NCI-H2227 treated with DMSO at 0.1 percent for 48 hours (cell line): ENCODE measurements at places on chromosomes 12 and 14.
A peak's percentile ranks its signal among the peaks of the same experiment; 100 is the strongest.

- no peak for DNase-seq
Measured at GRCh38 chr14:92538412-92538985, 24.9 kb downstream of the RIN3 start.

DNA sequence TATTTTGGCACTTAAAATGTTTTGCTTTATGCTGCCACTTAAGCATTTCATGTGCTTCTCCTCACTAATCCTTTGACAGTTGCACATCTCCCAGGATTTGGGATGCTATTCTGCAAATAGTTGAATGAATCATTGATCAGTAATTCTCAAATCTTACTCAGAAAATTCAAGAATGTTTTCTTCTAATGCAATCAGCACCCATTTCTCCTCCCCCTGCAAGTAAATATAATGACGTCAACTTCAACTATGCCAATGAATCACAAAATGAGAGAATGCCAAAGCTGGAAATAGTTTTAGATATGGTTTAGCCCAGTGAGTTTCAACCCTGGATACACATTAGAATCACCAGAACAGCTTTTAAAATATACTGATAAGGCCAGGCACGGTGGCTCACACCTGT, 2.1 kb upstream of the BLOC1S1 start:
- no peak for DNase-seq

DNA sequence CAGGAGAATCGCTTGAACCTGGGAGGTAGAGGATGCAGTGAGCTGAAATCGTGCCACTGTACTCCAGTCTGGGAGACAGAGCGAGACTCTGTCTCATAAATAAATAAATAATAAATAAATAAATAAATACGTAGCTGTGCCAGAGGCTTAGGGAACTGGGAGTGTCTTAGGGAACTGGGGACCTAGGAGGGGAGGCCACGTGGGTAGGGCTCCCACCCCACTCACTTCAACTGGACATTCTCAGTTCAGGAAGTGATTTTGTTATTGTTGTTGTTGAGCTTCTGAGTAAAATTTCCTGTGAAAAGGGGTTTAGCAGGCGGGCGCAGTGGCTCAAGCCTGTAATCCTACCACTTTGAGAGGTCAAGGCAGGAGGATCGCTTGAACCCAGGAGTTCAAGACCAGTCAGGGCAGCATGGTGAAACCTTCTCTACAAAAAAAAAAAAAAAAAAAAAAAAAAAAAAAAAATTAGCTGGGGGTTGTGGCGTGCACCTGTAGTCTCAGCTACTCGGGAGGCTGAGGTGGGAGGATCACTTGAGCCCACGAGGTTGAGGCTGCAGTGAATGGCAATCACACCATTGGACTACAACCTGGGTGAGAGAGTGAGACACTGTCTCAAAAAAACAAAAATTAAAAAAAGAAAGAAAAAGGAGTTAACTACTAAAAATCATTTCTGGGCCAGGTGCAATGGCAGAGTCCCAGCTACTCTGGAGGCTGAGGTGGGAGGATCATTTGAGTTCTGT, 19.0 kb upstream of the ANKRD9 start:
- no peak for DNase-seq

DNA sequence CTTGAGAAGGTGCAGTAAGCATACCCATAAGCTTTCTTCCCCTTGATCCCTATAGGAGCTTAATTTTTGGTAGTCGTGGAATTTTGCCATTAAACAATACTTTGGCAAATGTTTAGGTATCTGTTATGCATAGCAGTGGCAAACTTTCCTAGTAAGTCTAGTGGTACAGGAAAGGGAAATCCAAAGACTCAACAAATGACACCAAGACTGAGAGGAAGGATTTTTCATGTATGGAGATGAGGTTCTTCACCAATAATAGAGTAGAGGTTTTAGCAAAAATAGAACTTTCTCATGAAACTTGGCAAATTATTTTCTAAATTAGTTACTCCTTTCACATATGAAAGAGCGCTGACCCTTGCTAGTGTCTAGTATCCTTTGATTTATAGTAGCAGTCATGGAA, 2.8 kb downstream of the EID3 start:
- no peak for DNase-seq

DNA sequence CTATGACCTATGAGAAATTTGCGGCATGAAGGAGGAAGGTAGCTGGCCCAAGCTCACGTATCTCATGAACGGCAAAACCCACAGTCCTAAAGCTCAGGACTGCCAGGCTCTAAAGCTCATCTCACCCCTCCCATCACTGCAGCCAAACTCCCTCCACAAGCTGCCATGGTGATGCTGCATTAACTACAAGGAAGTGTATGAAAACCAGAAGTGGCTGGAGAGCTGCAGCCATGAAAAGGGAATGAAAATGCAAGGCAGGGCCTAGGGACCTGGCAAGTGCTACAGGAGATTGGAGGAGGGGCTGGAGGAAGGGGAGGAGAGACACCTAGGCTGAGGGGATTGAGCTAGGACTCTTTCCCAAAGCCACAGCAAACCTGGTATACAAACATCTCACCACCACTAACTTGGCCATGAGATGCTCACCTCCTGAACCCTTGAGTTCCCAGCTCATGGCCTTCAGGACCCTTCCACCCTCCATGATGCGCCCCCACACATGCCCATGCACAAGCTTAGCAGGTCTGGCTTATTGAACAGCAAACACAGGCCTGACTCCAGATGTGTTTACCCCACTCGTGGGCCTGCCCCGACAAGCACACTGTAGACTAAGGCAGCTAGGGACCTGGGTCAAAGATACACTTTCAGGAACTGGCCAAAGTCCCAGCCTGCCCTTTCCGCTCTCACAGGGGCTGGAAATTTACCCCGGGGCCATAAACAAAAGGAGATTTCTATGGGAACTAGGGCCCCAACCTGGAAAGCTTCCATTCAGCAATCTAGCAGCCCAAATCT, 42.0 kb downstream of the LTBP2 start:
- no peak for DNase-seq

DNA sequence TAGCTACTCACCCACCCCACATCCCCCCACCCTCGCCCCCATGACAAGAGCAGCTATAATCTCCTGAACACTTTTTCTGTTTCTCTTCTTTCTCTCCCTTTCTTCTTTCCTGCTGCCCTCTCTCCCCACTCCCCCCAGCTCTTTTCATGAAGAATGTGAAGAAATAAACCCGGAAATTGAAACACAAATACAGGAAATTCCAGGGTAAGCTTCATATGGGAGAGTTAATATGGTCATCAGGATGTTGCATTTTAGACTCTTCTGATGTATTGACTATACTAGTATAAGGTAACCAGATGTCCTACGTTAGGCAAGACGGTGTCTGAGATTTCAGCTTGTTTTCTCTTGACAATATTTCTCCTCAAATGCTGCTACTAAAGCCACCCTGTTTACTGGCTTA, 41.6 kb upstream of the LRIG3 start:
- no peak for DNase-seq

DNA sequence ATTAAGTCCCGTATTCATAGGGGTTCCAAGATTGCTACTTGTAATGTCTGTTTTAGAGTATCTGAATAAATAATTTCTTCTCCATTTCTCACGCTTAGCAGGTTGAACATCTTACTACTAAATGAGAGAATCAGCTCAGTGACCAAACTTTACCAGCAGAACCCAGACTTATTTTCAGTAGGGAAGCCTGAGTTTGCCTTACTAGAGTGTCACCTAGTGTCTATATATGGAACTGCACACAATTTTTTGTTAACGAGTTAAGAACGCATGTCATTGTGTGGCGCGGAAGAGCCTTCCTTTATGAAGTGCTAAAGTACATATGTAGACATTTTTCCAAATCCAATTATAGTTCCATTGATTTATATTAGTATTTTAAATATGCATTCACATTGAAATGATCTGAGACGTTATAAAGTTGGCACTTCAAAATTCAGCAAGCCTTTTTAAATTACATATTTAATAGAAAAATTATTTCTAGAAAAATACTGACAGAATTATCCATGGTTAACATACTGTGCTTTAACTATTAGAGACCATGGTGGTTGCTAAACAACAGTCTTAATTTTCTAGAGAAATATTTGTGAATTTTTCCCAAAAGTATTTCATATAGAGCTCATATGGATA, 88.3 kb downstream of the RPS29 start:
- peak; percentile 77 for DNase-seq

DNA sequence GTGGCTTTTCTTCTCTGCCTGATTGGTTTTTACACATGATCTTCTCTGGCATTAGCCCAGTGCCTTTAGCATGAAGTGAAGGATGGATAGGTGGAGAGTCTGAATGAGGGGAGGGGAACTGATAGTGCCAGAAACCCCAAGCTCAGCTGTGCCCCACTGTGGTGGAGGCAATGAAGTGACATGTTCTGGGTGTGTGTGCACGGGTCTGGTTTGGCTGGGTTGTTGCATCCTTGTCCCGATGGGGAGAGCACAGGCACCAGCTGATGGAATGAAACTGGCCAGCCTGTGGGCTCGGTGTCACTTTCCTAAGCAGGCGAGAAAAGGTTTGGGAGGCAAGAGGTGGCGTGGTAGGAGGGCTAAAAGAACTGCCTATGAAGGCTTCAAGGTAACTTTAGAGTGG, 65.3 kb downstream of the CACNA1C start:
- no peak for DNase-seq

DNA sequence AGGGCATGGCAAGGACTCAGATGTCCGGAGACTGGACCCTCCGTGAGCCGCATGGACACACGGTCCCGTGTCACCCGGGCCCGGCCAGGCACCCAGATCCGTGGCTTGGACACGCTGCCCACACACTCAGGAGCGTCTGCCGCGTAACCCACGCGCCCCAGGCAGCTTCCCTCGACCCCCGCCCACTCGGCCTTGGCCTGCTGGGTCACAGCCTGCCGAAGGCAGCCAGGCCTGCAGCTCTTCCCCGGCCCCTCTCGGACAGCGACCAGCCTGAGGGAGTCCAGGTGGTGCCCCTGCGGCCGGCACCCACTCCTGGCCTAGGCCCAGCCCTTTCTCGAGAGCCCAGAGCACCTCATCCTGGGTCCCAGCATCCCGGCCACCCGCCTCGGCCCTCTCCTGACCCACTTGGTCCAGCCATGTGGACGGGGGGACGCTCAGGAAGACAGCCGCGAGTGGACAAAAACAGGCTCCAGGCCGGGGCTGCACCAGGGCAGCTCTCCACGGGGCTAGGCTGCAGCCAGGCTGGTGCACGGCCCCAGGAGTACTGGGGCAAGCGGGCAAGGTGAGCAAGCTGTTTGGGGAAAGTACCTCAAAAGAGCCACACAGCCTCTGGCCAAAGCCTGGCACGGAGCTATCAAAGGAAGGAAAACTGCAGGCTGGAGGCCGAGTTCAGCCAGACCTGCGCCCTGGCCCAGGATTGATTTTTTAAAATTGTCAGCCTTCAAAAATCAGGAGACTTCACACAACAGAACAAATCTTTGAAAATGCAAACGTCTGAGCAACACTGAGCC, 6.5 kb downstream of the AKT1 start:
- DNase-seq = no peak

DNA sequence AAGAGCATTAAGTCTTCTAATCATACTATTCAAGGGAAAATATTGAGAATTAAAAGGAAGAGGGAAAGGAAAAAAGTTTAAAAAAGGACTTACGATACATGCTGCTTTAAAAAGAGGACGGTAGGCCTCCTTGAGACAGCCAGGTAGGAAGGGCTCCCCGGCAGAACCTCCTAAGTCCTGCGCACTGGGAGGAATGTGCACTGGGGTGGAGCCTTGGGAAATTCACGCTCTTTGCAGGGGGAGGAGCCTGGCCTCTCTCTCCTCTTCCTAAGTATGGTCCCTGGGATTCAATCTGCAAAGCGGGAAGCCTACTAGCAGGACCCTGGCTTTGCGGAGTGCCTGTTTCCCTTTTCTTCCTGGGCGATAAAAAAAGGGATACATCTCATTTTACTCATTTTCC, 553.0 kb downstream of the RPS29 start:
- DNase-seq = no peak

DNA sequence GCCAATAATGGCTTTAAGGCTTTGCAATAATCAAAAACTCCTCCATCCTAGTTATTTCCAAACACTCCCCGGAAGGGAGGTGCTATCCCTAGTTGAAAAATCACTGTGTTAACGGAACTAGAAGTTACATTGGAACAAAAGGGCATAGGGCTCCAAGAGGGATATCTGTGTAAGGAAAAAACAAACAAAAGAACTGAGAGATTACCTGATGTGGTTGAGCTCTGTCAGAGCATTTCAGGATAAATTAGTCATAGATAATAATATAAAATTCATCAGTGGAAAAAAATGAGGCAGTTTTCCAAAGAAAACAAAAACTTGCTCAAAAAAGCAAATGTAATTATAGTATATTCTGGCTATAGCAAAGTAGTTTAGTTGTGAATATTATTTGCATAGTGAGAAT, 27.4 kb upstream of the PAPLN start:
- no peak for DNase-seq

- no peak for DNase-seq
Measured at GRCh38 chr14:56989359-56989758, 179.1 kb upstream of the OTX2 start.

DNA sequence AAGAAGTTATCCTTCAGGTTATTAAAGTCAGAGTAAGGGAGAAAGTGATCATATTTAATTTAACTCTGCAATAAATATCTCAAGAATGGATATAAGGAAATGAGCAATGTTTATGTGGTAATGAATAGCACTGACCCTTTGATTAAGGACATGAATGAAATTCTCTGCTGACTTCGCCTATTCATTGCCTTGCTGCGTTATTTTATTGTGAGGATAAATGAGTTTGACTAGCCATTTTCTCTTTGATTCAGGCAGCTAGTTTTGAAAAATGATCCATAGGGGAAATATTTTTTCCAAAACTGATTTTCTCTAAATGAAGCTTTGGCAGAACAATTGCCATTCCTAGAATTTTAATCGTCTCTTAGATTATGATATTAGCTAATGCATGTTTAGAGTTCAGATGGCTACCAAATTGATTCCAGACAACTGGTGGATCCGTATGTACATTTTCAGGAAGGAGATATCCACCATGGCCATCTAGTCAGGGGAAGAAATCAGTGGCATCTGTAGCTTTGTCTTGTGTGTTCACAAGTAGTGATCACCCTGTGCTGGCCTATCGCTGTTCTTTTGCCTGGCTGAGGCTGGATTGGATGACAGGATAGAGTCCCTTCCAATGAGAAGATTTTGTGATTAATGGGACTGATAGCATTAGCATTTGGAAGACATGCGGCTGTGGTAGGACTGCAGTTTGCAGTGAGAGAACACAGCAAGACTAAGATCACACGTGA, 302.3 kb upstream of the RGS6 start:
- no peak for DNase-seq

DNA sequence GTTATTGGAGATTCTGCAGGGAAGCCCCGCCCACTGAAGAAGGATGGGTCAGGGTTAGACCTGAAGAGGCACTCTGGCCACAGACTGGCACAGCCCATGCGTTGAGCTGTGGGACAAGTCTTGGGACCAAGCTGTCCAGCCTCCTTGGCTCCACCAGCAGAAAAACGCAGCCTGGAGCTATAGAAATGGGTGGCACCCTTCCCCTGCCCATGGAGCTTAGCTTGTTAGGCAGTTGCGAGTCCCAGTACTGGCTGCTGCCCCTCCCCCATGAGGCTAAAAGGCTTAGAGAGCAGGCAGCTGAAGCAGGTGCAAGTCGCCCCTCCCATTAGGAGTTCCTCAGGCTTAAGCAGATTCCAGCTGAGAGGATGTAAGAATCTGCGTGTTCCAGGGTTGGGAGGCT, 1124.0 kb upstream of the TMEM132C start:
- DNase-seq = no peak
